ENCODE measurements at places on chromosomes 12 and 14. TPM values are rescaled to one million over a fixed set of nuclear protein-coding genes. Genes with fewer than 3 reads are reported as not detected.

LYZ gene
- total RNA-seq = not detected

- no peak for DNase-seq
Observed at GRCh38 chr12:124878795-124879516, 15.3 kb upstream of the SCARB1 start.

DNA sequence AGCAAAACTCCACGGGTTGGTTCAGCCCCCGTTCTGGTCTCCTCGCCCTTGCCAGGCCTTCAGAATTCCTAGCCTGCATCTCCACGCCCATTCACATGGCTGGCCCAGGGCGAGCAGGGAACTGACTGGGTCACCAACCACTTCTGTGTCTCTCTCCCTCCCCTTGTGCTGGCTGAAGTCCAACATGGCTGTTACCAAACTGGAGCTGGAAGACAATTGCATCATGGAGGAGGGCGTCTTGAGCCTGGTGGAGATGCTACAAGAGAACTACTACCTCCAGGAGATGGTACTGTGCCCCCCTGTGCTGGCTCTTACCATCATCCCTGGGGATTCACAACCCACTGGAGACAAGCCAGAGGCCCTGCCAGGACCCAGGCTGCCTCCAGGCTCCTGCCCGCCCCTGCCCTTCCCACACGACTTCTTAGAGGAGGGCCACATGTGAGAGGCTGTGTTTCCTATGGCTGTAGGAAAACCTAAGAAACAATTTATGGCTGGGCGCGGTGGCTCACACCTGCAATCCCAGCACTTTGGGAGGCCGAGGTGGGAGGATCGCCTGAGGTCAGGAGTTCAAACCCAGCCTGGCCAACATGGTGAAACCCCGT is 9.9 kb downstream of the LRRC74A start:
- DNase-seq = no peak

- no peak for DNase-seq
Observed at GRCh38 chr12:110123919-110124268, 263 bp upstream of the IFT81 start.

BDKRB1 gene
- not detected for total RNA-seq

DNA sequence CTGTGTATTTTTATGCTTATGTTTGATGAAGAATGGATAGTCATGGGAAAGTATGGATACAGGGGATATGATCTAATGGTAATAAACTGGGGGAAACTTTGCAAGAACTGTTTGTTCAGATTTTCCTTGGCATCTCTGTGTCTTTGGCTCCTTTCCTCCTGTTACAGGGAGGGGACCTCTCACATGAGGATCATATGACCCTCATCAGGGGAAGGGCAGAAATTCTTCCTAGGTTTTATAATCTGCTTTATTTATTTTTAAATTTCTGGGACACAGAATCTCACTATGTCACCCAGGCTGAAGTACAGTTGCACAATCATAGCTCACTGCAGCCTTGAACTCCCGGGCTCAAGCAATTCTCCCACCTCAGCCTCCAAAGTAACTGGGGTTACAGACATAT is 526.5 kb downstream of the CCER1 start:
- DNase-seq = no peak

MANSC1 gene
- total RNA-seq = 5.1 TPM

GRCh38 chr12:113424915-113425823 is 3.0 kb downstream of the SDSL start:
- DNase-seq = peak; percentile 71

GRCh38 chr14:95189367-95190132 is 32.2 kb upstream of the DICER1 start:
- no peak for DNase-seq

DNA sequence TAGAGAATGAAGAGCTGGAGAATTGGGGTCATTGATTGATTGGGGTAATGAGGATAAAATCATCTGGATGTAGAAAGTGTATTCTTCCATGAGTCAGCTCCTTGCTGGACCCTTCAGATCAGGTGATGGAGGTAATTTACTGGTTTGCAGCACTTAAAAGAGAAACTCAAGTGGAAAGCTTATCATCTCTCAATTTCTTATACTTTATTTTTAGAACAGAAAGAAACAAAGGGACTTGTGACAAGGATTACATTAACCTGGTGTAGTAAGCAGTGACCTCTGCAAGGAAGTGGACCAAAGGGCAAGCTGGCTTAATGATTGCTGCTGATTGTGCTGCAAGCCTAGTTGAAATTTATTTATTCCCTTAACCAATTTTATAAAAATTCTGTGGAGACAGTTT is 405.0 kb downstream of the TRHDE start:
- DNase-seq = no peak

TDRD9 gene
- total RNA-seq = not detected

DNA sequence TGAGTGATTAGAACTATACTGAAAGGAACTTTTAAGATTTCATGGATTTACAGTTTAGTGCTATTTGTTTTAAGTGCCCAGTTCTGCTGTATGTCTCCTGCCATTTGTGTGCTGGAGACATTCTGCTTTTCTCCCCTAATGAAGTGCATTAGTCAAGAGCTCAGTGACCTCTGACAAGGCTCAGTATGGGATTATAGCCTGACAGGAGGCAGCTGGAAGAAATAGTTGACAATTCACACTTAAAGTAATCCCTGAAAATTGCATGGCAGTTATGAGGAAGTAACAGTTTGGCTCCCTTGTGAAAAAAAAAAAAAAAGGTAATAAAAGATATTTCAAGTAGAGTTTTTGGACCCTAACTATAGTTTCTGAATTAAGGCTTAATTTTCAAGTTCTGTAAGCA is 70.3 kb downstream of the ALX1 start:
- DNase-seq = no peak

DNA sequence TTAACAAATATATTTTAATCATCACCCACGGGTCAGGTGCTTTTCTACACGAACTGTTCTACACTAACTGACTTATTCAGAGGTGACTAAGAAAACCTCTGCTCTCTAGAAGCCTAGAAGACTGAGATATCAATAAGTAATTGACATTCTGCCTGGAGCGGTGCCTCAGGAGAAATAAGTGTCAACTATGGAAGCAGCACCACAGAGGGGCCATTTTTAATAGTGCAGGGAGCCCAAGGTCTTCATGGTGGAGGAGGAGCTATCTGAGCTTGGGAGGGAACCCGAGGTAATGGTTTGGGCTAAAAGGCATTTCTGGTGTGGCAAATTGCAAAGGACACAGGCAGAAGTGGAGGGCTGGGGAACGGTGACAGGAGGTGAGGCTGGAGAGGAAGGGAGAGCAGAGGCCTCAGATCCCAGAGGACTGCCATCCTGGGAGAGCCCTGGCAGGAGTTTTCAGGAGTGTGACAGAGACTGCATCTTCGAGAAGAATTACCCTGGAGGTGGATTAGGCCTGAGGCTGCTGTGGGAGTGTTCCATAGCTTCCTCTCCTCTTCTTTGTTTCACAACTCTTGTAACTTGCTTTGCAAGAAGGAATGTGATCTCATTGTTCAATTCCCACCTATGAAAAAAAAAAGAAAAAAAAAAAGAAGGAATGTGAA is 123.1 kb downstream of the NPAS3 start:
- DNase-seq = peak; percentile 25

DNA sequence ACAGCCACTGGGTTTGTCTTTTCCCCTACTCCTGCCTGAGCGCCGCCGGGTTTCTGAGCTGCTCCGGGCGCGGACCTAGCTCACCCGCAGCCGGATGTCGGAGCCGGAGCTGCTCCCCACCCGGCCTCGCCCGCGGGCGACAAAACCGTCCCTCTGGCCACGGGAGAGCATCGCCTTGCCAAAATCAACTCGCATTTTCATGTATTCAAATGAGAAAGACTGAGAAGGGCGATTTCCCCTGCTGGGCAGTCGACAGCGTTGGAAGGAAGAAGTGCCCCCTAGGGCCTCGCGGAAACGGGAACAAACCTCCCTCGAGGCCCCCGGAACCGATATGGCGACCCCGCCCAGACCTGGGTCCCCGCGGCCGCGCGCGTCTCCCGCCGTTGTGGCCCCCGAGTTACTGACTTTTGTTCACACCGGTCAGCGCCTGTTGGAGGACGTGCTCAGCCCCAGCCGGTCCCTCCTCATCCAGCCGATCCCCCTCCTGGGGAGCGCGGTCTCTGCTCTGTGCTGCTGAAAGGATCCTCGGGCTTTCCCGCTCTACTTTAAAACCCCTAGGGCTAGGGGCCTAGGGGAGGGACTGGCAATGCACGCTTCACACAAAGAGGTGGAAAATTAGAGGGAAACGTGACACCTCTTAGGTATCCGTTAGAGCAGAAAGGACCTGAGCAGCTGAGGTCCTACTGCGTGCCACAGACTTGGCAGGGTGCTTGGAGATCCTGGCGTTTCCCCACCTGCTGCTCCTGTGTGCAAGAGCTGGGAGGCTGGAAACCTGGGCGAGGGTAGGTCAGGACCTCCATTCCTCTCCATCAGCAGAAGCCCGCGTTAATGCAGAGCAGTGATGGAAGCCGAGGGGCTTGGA is 4.3 kb downstream of the TTC6 start:
- peak; percentile 82 for DNase-seq

- DNase-seq = no peak
Observed at GRCh38 chr14:102472791-102473150, 36.8 kb downstream of the ANKRD9 start.

DNA sequence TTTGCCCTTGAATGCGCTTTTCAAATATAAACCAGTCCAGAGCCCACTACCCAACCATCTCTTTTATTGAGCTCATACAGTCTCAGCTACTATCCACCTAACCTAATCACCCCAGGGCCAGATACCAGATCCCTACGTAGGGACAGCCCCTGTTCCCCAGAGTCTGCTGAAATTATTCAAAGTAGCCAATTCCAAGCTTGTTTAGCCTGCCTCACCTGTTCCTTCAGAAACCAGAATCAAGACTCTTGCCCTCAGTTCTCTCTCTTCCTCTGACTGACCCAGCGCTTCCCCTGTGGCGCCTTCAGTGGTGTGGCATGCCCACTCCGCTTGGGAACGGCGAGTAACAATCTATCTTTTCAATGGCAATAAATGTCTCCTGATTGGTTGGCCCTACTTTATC is 18.8 kb downstream of the BMAL2 start:
- no peak for DNase-seq

- no peak for DNase-seq
Observed at GRCh38 chr12:51126297-51126696, 42.9 kb upstream of the CSRNP2 start.

- no peak for DNase-seq
Observed at GRCh38 chr12:124466216-124467128, 100.9 kb downstream of the NCOR2 start.

- DNase-seq = no peak
Observed at GRCh38 chr14:93002049-93002448, 79.1 kb downstream of the CHGA start.

GRCh38 chr12:116027551-116027821 is 250.0 kb downstream of the MED13L start:
- peak; percentile 20 for DNase-seq

RNASE3 gene
- total RNA-seq = not detected

PLEKHG7 gene
- not detected for total RNA-seq

- peak; percentile 70 for DNase-seq
Observed at GRCh38 chr12:104137001-104137901, 759 bp downstream of the NFYB start.

DNA sequence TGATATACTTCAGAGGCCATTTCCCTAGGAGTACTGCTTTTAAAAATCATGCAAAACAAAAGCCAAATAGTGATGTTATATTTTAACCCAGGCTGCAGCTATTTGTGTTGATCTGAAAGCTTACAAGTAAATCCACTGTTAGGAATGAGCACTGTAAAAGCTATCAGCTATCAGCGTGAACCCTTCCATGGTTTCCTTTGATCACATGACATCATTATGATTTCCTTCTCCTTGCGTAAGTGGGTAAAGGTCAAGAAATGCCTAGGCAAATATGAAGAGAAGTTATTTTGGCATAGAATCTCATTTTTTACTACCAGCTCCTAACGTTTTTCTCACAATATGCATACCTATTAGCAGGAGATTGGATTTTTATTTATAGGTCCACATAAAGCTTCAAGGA is 48.6 kb upstream of the CATSPERB start:
- no peak for DNase-seq

DNA sequence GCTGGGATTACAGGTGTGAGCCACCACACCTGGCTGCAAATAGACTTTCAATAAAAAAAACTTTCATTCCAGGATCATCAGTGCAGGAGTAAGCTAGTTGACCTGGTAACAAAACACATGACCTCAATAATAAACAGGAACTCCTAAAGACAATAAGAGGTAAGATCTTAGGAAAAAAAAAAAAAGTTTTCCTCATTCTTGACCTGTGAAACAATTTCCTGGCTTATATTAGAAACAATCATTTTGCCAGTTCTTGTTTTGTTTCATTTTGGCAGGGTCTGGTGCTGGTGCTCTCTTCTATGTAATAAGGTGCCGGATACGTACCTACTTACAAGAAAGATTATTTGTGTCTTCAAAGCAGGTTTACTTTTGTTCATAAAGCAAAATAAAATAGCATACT is 90.6 kb upstream of the AMN1 start:
- DNase-seq = no peak

GRCh38 chr12:71472441-71472911 is 32.9 kb downstream of the LGR5 start:
- no peak for DNase-seq

GRCh38 chr14:28142400-28143015 is 624.1 kb upstream of the FOXG1 start:
- DNase-seq = peak; percentile 57

GRCh38 chr12:24424889-24425600 is 475.6 kb upstream of the SOX5 start:
- DNase-seq = no peak

ARHGAP5 gene
- 72.6 TPM for total RNA-seq

DNA sequence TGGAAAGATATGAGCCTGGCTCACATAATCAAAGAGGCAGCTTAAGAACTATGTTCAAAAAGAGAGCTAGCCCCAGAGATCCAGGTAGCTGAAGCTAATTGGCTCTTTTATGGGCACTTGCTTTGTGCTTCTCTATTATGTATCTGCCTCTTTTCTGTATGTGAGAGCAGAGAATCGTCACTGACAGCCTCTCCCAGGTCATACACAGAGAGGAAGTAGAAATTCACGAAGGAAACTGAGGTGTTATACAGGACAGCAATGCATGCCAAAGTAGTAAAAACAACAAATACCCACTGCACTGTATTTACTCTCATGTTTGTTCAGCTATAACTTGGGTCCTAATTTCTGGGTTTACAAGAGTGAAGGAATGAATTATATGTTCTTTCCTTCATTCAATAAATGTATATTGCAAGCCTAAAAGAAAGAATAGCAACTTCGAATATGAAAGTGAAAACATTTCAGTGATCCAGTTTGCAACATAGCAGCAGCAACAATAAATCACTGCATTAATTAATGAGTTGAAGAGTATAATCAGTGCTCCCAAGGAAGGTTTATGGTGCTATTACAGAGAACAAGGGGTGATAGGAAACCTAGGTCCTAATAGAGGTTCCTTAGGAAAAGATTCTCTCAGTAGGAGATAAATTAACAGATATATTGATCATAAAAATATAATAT is 47.1 kb upstream of the ATXN7L3B start:
- no peak for DNase-seq

- peak; percentile 52 for DNase-seq
Observed at GRCh38 chr12:114286145-114286544, 119.8 kb downstream of the TBX5 start.

- DNase-seq = no peak
Observed at GRCh38 chr14:44113769-44114730, 393.0 kb downstream of the FSCB start.

- DNase-seq = peak; percentile 78
Observed at GRCh38 chr12:101490286-101490920, 15.3 kb downstream of the SPIC start.

- DNase-seq = peak; percentile 83
Observed at GRCh38 chr12:78229591-78230101, 399.0 kb downstream of the NAV3 start.

MIP gene
- total RNA-seq = not detected

- DNase-seq = peak; percentile 64
Observed at GRCh38 chr12:13595536-13596443, 385.6 kb downstream of the GRIN2B start.

All from GM23338 (cell line).